CD4-positive, alpha-beta T cell treated with Interleukin-15 for 4 hours (primary cell): ENCODE measurements at places on chromosomes 12 and 14.

GRCh38 chr14:36171607-36172006, 4.9 kb downstream of the PTCSC3 start:
- no peak for DNase-seq

GRCh38 chr12:123490089-123490488, 32.1 kb downstream of the SNRNP35 start:
- DNase-seq, result no peak

DNA sequence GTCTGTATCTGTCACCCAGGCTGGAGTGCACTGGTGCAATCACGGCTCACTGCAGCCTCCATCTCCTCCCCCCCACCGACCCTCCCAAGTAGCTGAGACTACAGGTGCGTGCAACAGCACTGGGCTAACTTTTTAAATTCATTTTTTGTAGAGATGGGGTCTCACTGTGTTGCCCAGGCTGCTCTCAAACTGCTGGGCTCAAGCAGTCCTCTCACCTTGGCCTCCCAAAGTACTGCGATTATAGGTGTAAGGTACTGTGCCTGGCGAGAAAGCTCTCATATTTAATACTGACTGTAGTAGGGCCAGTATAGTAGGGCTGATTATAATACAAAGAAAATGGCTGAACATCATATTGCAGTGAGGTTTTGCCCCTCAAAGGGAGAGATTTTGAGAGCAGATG, 2.4 kb downstream of the RIC8B start:
- no peak for DNase-seq

GRCh38 chr12:22312336-22312735, 22.2 kb downstream of the ST8SIA1 start:
- no peak for DNase-seq

GRCh38 chr14:24816011-24816928, 182.3 kb upstream of the GZMB start:
- DNase-seq, result no peak

- no peak for DNase-seq
Measured at GRCh38 chr12:3552726-3553045, 61.7 kb downstream of the PRMT8 start.

DNA sequence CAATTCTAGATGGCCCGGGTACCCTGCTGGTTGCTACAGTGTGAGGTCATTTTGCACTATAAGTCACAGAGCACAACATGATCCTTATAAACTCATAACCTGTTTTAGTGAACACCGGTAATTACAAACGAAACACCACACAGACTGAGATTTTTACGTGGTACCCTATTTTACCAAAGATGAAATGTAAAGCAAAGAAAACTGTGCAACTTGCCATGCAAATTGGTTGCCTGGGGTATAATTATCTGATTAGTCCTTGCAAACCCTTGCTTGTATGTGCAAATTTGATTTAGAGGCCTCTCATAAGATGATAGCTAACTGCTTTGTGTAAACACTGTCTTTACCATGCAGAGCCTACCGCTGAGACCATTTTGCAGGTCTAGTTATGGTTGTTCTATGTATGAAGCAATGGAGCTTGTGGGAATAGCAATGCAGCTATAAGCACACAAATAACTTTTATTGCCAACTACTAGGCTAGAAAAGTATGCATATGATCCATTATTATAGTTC, 372.1 kb upstream of the FAR2 start:
- DNase-seq, result no peak
